BJ (cell line): ENCODE measurements at places on chromosomes 12 and 14. TPM values are rescaled to one million over a fixed set of nuclear protein-coding genes. Genes with fewer than 3 reads are reported as not detected.

GRCh38 chr14:92521058-92521415, 7.5 kb downstream of the RIN3 start:
- DNase-seq: no peak

Gene CLEC14A
- 0.12 and 0.23 TPM in 2 replicates for polyA plus RNA-seq

DNA sequence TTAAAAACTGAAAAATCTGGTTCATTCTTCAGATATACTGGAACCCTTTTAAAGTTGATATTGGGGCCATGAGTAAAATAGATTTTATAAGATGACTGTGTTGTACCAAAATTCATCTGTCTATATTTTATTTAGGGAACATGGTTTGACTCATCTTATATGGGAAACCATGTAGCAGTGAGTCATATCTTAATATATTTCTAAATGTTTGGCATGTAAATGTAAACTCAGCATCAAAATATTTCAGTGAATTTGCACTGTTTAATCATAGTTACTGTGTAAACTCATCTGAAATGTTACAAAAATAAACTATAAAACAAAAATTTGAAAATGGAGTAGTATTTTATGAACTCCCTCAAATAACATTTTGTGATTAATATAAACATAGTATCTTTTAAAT, 14.2 kb downstream of the PTGER2 start:
- no peak for DNase-seq

DNA sequence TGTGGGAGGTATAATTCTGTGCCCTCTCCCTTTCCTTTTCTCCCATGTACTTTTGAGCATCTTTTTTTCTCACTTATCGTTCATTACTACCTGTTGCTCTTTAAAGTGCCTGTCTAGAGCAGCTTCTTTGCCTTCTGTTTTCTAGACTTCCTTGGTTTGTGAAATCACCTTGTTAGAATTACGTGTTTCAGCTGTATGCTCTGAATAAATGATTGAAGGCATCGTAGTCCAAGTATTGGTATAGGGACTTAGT, 1.3 kb downstream of the NEDD1 start:
- no peak for DNase-seq

- DNase-seq: no peak
These were observed 7.7 kb downstream of the CSRP2 start for GRCh38 chr12:76871082-76871481.

- DNase-seq: no peak
These were observed 6.5 kb upstream of the APOLD1 start for GRCh38 chr12:12779007-12779406.

GRCh38 chr14:61343991-61344405, 22.6 kb downstream of the PRKCH start:
- DNase-seq: no peak

DNA sequence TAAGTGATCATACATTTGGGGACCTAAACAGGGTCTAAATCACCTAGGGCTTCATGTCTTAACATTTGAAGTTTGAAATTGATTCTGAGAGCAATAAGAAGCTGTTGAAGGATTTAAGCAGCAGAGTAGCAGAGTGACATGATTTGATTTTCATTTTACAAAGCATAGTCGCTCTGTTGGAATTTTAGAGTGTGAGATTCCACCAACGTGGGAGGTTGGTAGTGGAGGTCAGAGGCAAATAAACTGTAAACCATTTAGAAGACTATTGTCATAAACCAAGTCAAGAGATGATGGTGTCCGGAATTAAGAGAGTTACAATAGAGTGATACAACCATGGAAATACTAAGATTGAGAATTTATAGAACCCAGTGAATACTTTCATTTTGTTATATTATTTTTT, 52.7 kb upstream of the ZDHHC17 start:
- no peak for DNase-seq

- DNase-seq: no peak
These were observed 986.3 kb upstream of the TMEM132C start for GRCh38 chr12:127280393-127281275.

- no peak for DNase-seq
These were observed 26.5 kb downstream of the VRK1 start for GRCh38 chr14:96823652-96824051.

- no peak for DNase-seq
These were observed 227.4 kb downstream of the NEDD1 start for GRCh38 chr12:97134495-97134894.

DNA sequence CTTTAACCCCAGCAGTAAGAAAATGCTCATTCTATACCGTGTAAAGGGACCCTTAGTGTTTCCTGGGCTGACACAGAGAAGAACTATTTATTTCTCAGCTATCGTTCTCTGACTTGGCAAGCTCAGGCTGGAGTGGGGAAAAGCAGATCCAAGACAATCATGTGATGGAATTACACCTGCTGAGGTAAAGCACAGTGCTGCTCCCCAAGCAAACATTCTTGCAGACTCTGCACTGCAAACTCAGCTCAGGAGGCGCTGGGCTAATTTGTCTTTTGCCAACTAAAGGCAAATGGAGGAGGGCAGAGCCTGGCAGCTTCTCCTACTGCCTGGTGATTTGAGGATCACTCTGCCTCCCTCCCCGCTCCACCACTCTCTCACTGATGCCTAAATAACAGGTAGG, 57.8 kb upstream of the FUT8 start:
- DNase-seq: no peak

Gene ESPL1
- 3.0 and 7.3 TPM in 2 replicates for polyA plus RNA-seq

- DNase-seq: no peak
These were observed 5.0 kb upstream of the SLC38A4 start for GRCh38 chr12:46830731-46831334.

GRCh38 chr14:49464885-49465284, 121.3 kb downstream of the RPS29 start:
- DNase-seq: no peak

Gene TEAD4
- 18.8 and 30.2 TPM in 2 replicates for polyA plus RNA-seq

Gene CKB
- 25.7 and 74.7 TPM in 2 replicates for polyA plus RNA-seq
